Hematopoietic multipotent progenitor cell treated with erythropoietin and hydrocortisone succinate and interleukin-3 and kit ligand, for 8 days (in vitro differentiated cells): ENCODE measurements at places on chromosomes 2 and 18.

DNA sequence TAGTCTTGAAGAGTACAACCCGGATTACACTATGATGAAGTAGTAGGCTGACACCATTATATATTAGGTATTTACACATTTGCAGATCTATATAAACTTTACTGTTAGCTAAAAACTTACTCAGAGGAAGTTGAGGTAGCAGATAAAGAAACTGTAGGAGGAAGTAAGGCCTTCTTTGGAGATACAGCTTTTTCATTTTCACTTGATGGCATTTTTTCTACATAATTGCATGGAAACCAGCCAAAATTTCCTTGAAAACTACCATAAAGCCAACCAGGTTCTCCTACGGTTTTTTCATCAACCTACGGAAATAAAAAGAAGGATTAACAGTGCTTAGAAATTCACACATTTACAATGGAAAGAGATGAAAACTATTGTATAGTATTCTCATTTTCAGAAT lies 86.6 kb downstream of the FAM228A start:
- DNase-seq: no peak

GRCh38 chr2:1115843-1116539 lies 165.3 kb downstream of the SNTG2 start:
- DNase-seq: no peak

GRCh38 chr2:20961858-20962257 lies 82.0 kb downstream of the APOB start:
- DNase-seq: no peak

DNA sequence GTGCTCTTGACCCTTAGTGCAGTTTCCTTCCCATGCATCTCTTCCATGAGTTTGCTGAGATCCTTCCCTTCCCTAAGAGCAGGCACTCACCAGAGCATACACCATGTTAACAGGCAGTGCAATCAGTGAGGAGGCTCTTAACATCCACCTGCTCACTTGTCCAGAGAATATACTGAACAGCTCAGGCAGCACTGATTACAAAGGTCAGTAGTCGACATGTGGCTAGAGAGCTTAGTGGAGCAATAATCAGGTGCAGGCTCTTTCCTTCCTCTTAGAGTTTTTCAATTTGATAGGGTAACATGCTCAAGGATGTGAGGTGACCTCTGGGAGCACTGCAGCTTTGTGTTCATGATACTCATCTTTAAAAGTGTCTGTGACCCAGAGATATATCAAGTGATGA lies 144.1 kb upstream of the SETBP1 start:
- no peak for DNase-seq

- DNase-seq: no peak
Measured at GRCh38 chr18:44795241-44795640, 114.6 kb downstream of the SETBP1 start.
